ENCODE measurements at places on chromosomes 4 and X. TPM values are rescaled to one million over a fixed set of nuclear protein-coding genes. Genes with fewer than 3 reads are reported as not detected.

The L1CAM gene
- 2.1 TPM for total RNA-seq

The OTUD5 gene
- 66.0 TPM for total RNA-seq

The PNMA5 gene
- not detected for total RNA-seq

The GABRE gene
- 190 TPM for total RNA-seq

The TBC1D8B gene
- 8.7 TPM for total RNA-seq

The RASSF6 gene
- total RNA-seq, result 1.5 TPM

The HPRT1 gene
- 17.8 TPM for total RNA-seq

The SSX1 gene
- total RNA-seq, result not detected

Data from mesothelial cell of epicardium (in vitro differentiated cells).